ENCODE measurements at places on chromosomes 16 and 17.

GRCh38 chr17:41676058-41676419, 12.6 kb upstream of the EIF1 start:
- DNase-seq: no peak

GRCh38 chr17:3497101-3497500, 21.3 kb downstream of the ASPA start:
- DNase-seq: no peak

GRCh38 chr16:15778204-15778743, 78.6 kb downstream of the MYH11 start:
- DNase-seq: no peak

DNA sequence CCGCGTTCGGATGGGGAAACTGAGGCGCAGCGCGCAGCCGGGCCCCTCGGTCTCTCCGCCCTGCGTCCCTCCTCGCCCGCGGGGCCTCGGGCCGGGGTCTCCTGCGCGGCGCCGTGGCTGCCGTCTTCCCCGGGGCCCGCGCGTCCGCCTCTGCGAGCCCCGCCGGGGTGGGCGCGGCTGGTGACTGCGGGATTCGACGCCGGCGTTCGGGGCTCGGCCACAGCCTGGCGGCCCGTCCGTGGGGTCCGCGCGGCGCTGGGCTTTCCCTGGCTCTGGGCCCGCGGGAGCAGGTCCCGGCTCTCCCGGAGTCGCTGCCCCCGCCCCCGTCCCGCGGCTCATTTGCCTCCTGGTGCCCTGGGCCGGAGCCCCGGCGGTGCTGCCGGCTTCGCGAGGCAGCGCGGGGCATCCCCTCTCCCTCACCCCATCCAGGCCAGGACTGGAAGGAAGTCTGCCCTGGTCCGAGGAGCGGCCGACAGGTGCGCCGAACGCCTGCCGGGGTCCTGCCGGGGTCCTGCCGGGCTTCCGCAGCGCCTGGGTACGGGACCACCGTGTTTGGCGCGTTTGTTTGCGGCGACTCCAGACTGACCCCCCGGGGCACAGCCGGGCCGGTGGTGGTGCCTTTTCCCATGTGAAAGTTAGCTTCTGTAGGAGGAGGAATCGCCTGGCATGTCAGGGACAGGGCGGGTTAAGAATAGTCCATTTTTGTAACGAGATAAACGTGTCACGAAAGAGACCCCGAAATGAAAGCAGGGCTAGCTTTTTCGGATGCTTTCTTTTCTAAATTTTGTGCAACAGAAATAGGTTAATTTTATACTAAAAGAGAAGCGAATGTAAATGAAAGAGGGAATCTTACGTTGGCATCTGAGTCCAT, 671 bp downstream of the CHMP6 start:
- no peak for DNase-seq

GRCh38 chr17:71976011-71976649, 144.7 kb upstream of the SOX9 start:
- peak; percentile 56 for DNase-seq

DNA sequence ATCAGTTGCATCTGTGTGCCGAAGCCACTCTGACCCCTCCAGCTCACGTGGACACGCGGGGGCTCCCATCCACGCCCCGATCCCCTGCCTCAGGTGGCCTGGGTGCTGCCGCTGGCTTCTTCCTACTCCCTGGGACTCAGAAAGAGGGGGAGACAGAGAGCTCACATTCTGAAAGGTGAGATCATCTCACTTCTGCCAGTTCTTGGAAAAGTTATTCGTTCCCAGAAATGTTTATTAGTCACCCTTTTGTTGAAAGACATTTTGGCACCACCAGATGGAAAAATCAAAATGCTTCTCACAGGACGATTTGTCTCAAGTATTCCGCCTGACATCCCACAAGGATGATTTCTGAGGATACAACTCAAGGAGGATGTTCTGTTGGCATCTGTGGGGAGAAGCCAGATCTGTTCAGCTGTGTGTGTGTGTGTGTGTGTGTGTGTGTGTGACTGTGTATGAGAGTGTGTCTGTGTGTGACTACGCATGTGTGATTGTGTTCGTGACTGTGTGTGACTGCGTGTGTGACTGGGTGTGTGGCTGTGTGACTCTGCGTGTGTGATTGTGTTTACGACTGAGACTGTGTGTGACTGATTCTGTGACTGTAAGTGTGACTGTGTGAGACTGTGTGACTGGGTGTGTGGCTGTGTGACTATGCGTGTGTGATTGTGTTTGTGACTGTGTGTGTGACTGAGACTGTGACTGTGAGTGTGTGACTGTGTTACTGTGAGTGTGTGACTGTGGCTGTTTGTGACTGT, 207.3 kb downstream of the NTN1 start:
- peak; percentile 55 for DNase-seq

- peak; percentile 5 for DNase-seq
Observed at GRCh38 chr17:56230660-56231059, 77.4 kb downstream of the ANKFN1 start.

DNA sequence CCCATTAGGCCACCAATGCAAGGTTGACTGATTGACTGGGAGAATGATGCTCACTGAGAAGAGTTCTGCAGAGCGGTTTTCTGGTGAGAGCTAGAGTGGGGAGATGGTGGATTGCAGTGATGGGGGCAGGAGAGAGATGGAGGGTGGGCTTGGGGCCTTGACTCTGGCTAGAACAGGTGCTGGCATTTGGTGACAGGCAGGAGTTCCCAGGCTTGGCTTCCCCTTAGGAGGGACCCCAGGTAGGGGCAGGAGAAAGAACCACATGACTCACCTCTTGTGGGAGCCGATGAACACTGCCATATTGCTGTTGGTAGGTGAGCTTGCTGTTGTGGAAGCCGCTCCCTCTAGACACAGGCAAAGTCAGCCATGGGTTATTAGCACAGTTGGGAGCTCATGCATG, 8.0 kb downstream of the CD300LB start:
- DNase-seq: no peak

GRCh38 chr16:58509256-58510096, 5.8 kb upstream of the SETD6 start:
- no peak for DNase-seq

GRCh38 chr16:25291580-25291979, 33.9 kb upstream of the ZKSCAN2 start:
- no peak for DNase-seq

All from fibroblast of skin of back (primary cell).